ENCODE measurements at places on chromosomes 13 and 19.
A peak's percentile ranks its signal among the peaks of the same experiment; 100 is the strongest.

DNA sequence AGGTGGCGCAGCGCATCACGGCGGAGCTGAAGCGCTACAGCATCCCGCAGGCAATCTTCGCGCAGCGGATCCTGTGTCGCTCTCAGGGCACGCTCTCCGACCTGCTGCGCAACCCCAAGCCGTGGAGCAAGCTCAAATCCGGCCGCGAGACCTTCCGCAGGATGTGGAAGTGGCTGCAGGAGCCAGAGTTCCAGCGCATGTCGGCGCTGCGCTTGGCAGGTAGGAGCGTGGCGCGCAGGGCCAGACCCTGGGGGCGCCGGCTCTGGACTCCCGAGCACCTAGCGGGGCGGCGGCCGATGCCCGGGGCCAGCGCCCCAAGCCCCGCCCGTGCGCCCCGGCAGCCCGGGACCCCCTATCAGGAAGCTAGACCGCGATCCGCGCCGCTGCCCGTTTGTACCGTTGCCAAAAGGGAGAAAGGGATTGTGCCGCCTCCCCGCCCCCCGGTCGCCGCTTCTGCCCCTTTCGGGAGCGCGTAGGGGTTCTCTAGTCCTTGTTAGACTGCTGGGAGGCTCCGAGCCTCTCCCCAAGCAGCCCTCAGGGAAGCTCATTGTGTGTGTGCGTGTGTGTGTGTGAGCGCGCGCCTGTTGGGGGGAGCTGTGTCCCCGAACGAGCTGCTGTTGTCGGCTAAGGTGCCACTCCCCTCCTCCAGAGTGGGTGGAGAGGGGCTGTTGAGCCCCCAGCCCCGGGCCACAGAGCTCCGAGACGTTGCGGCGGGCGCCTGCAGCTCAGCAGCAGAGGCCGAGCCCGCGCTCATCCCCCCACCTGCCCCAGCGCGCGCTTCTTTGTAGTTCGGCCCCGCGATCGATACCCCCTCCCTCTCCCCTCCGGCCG is 1.5 kb downstream of the ONECUT3 start:
- DNase-seq: no peak

DNA sequence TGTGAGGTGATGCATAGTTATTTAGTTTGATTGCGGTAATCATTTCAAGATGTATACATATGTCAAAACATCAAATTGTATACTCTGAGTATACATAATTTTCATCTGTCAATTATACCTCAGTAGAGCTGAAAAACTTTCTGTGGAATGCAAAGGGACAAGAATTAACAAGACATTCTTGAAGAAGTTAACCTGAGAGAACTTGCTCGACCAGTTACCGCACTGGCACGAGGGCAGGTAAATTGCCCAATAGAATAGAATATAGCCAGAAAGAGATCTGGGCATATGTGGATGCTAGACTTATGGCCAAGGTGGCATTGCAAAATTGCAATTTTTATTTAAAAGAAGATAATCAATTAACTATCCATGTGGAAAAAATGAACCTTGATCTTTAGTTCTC is 42.3 kb upstream of the GJB6 start:
- no peak for DNase-seq

DNA sequence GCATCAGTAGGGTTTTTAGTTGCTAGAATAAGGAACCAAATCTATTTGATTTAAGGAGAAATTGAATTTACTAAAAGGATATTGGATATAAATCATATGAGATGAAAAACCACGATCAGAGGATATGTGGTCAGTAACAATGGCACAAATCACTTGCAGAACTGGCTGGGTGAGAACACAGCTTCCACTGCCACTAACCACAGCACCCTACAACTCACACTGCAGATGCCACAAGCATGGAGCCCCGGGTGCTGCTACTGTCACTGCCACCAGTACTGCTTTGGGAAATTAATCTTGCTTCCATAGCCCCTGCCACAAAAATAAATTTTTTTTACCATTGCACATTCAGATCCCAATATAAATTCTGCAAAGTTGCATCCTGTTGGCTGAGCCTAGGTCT is 40.6 kb upstream of the KLF12 start:
- DNase-seq: no peak

- DNase-seq: no peak
Measured at GRCh38 chr13:30736461-30737320, 1.3 kb downstream of the ALOX5AP start.

DNA sequence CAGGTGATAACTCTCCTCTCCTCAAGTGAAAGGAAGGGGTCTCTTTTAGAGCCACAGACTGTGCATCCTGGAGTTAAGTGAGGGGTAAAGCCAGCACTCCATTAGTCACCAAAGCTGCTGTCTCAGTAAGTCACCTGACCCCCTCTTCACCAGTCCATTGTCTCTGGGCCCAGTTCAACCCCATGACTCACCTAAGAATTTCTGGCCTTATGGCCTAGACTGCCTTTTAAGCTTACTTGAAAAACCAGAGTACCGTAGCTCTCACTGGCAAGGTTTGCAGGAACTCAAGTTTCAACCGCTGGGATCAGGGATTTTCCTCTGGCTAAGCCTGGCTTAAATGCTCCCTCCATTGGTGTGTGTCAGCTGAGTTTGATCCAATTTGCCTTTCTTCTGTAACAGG is 23.4 kb upstream of the EID2 start:
- no peak for DNase-seq

DNA sequence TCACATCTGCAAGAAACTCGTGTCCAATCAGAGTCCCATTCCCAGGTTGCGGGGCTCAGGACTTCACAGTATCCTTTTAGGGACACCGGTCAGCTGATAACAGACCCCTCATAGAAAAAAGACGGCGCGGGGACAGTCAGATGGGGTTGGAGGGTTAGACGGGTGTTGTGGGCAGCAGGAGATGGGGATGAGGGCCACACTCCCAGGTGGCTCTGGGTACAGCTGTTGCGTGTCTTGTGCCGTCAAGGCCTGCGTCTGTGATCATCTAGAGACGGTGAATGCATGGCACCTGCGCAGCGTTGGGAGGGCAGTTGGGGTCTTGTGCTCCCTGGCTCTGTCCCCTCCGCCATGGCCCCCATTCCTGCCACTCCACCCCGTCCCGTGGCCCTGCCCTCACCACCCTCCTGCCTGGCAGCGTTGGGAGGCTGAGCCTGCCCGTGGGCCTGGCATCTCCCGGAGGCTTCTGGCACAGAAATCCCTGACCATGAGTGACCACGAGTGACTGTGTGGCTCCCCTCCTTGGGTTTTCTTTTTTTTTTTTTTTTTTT is 14.0 kb upstream of the TEKTIP1 start:
- DNase-seq: no peak

DNA sequence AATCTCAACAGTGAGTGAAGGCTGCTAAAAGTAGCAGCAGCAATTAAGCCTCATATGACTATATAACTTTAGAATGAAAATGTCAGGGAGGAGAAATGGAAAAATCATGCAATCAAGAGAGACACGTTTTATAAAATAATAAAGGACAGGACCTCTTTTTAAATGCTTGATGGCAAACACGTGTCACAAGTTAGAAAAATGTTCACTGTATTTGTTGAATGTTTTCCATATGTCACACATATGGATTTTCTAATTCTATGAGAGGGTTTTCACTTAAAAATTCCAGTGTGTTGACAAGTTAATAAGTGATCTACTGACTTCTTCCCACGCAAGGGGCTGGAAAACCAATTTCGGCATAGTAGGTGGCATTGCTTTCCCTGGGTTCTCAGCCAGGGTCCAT is 27.7 kb upstream of the KCTD12 start:
- DNase-seq: peak; percentile 67

DNA sequence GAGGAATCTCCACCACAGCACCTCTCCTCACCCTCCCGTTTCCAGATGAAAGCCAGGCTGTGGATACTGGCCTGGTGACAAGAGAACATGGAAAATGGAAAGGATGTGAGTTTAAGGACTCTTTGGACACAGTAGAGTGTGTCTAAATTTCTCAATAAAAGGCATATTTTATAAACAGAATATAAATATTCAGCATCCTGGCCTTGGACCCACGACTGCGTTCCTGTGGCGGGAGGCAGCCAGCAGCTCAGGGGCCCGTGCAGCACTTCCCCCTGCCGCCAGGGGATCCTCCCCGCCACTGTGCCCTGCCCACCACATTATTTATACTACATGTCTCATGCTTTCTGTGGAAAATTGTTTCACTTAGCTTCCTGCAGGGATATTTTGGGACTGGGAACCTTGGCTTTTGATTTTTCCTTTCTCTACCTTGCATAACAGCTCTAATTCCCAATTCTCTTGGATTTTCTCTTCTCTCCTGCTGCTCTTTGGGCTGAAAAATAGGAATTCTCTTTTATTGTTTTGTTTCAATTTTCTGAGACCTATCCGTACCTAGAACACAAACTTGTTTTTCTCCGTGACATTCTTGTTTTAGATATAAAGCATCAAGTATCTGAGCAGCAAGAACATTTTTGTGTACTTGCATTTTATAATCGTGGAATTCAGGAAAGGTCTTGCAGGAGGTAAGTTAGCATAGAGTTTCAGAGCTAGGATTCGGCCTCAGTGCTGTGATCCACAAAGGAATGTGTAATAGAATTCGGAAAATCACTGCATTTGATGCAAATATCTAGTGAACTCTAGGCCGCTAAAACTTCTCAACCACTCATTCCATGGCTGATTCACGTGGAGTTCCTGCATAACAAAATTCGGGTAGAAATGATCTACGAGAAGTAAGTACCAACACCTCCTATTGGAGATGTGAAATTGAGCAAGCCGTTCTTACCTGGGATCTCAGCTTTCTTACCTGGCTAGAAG is 107.7 kb upstream of the SPATA13 start:
- DNase-seq: no peak

- no peak for DNase-seq
Measured at GRCh38 chr19:23542562-23542961, 144.4 kb downstream of the ZNF675 start.

DNA sequence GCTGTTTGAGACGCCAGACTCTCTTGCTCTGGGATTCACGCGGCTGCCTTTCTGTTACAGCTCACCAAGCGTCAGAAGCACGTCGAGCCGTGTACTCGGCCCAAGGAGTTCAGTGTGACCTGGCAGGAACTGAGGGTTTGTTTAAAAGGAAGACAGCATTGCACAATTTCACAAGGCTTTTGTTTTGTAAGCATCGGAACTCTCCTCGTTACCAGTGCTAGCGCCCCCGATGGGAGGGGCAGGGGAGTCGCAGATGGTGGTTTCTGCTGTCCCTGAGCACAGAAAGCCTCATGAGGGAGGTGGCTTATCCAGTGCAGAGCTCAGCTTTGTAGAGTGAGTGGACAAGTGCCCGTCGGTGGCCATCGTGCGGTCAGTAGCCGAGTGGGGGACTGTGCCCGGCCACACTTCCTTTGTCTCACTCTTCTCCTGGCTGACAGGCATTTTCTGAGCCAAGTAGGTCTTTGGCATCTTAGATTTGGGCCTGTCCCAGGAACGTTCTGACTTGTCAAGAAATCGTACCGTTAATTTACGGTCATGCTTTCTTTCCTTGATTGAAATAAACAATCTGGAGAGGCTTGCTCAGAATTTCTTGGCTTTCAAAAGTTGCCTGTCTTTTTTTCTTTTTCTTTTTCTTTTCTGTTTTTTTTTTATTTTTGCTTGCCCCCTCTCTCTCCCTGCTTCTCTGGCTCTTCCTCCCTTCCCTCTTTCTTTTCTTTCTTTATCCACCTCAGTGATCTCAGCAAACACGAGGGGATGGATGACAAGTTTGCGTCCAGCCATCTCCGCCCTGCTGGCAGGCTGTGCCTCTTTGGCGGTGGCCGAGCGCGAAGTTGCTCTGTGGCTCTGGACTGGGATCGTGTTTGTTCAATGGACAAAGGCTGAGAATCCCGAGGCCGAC is 7.7 kb downstream of the KDM4B start:
- DNase-seq: peak; percentile 15

DNA sequence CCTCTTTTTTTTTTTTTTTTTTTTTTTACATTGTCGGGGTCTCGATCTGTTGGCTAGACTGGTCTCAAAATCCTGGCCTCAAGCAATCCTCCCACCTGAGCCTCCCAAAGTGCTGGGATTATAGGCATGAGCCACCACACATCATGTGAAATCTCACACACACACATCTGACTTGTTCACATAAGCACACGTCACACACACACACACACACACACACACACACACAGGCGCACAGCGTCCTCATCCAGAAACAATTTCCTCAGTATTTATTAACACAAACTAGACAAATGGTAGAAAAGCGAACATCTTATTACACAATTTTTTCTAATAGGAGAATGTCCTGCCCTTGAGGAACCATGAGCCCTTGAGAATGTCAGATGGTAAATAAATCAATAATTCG is 5.1 kb upstream of the SYCN start:
- DNase-seq: no peak

GRCh38 chr13:106700439-106700838 is 132.5 kb upstream of the ARGLU1 start:
- DNase-seq: no peak

DNA sequence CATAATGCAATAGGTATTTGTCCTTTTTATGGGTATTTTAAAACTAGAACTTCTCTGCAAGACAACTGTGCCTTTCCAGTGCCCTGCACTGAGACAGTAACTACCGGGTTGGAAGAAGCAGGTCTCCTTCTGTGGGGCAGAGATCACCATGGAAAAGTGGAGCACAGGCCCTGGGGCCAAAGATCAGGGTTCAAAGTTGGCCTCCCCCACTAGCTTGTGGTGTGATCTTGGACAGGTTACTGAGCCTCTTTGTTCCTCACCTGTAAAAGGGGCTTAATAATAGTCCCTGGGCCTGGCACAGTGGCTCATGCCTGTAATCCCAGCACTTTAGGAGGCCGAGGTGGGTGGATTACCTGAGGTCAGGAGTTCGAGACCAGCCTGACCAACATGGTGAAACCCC is 68.3 kb downstream of the CEBPG start:
- no peak for DNase-seq

GRCh38 chr13:23140492-23140891 is 40.3 kb upstream of the SGCG start:
- DNase-seq: no peak

GRCh38 chr19:39203372-39204341 is at the start of gene SYCN:
Gene SYCN, minus strand, starts transcription at chr19:39204263. Its CDS starts 9 bp downstream, at chr19:39204254.
- no peak for DNase-seq

DNA sequence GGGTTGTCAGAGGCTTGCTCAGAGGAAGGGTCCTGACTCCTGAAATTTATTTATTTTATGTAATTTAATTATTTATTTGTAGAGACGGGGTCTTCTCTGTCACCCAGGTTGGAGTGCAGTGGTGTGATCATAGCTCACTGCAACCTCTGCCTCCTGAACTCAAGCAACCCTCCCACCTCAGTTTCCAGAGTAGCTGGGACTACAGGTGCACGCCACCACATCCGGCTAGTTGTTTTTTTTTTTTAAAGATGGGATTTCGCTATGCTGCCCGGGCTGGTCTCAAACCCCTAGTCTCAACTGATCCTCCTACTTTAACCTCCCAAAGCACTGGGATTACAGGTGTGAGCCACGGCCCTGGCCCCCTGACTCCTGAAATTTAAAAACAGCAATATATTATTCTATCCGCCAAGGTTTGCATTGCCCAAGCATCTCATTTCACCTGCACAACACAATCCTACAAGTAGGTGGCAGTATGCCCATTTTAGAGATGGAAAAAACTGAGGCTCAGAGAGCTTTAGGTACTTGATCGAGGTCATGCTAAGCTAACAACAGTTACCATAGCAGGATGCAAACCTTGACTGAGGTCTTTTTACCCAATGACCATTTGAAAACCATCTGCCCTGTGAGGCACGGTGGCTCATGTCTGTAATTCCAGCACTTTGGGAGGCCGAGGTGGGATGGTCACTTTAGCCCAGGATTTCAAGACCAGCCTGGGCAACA is 18.1 kb downstream of the ARHGEF18 start:
- DNase-seq: no peak

GRCh38 chr19:29807178-29807577 is 4.6 kb upstream of the CCNE1 start:
- no peak for DNase-seq
